ENCODE measurements at places on chromosomes 4 and X.
A peak's percentile ranks its signal among the peaks of the same experiment; 100 is the strongest.

- no peak for DNase-seq
Measured at GRCh38 chrX:68492583-68492982, 6.3 kb upstream of the YIPF6 start.

GRCh38 chrX:10341309-10341708, 184.5 kb downstream of the CLCN4 start:
- no peak for DNase-seq

GRCh38 chr4:94636004-94636403, 121.8 kb upstream of the BMPR1B start:
- DNase-seq: no peak

DNA sequence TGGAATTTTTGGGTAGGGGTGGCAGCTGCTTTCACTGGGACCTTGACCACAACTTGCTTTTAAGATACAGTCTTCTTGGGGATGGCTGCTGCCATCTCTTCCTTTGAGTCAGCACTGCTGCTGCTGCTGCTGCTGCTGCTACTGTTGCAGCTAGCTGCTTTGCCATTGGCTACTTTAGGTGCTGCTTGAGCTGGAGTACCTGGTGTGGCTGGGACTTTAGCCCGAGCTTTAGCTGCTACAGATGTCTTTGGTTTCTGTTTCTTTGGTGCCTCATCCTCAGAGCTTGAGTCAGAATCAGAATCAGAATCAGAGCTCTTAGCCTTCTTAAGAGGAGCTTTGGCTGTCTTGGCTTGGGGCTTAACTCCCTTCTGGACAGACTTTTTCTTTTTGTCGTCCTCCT, 52.2 kb downstream of the FAM9B start:
- no peak for DNase-seq

- no peak for DNase-seq
Measured at GRCh38 chr4:13054420-13054970, 429.6 kb downstream of the RAB28 start.

DNA sequence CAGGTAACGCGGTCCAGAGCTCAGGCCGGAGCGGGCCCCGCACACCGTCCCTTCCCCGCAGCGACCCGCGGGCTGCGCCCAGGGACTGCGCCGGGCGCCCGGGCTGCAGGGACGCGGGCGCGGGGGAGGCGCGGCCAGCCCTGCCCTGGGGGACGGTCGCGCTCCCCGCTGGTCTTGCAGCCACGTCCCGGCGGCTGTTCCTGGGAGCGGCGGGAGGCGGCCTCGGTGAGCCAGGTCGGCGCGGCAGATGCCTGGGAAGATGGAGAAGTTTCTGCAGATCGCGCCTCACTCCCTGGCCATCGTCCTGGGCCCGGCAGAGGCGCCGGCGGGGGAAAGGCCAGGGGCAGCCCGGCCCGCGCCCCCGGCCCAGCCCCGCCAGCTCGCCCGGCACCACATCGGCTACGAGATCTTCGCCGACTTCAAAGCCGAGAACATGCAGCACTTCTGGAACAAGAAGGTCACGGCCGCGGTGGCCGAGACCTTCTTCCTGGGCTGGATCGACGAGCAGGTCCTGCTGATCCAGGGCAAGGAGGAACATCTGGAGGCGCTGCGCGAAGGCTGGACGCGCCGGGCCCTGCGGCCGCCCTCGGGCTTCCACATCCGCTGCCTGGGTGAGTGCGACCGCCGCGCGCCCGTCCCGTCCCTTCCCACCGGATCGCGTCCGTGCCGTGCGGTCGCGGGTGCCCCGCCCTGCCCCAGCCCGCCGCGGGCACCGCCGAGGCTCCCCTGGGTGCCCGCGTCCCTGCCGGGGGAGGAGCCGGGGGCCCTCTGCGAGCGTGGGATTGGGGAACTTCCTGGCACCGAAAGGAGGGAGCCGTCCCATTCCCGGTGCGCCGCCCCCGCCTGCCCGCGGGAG, 107.4 kb upstream of the STOX2 start:
- DNase-seq: no peak

DNA sequence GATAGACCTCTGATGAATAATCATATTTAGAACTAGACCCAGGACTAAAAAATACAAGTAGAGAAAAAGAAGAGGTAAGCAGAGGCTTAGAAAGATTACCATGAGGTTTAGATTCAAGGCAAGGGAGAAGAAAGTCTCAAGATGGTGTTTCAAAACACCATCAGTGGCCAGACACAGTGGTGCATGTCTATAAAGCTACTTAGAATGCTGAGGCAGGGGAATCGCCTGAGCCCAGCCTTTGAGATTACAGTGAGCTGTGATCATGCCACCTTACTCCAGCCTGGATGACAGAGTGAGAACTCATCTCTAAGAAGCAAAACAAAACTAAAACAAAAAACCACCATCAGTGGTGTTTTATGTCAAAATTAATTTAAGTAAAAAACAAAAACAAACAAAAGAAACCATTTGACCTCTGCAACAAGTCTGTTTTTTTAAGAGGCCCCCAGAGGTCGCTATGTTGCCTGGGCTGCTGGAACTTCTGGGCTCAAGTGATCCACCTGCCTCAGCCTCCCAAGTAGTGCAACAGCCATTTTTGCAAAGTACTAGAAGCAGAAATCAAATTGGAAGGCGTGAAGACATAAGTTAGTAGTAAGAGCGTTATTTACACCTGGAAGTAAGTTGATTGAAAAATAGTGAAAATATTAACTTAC, 784.3 kb downstream of the ADGRL3 start:
- DNase-seq: no peak

GRCh38 chrX:21493226-21493830, 119.1 kb downstream of the CNKSR2 start:
- peak; percentile 3 for DNase-seq

GRCh38 chr4:139665079-139665689, 435 bp upstream of the MGST2 start:
- no peak for DNase-seq

GRCh38 chr4:14928035-14928434, 74.2 kb upstream of the CPEB2 start:
- no peak for DNase-seq

- no peak for DNase-seq
Measured at GRCh38 chr4:126451237-126451873, 1136.6 kb downstream of the FAT4 start.

GRCh38 chr4:152016303-152016620, 255.5 kb upstream of the GATB start:
- no peak for DNase-seq

DNA sequence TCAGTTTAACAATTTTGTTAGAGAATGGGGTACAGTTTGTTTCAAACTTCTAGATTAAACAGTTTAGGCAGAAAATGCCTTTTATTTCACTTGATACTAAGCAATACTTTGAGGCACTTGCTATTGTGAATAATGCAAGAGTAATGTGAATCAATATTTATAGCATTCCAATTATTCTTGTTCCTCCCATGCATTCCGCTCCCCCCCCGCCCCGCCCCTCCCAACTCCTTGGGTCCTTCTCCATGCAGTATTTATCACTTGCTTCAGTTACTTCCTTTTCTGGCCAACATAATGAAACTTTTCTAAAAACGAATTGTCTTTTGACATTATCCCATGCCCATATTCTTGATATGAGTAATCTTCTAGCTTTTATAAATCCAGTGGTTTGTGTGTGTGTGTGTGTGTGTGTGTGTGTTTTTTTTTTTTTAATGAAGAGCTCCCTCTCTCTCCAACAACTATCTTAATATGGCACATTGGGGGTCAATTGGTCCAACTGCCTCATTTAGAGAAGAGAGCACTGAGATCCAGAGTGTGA, 1.6 kb downstream of the BANK1 start:
- DNase-seq: no peak

- DNase-seq: no peak
Measured at GRCh38 chr4:77084019-77084639, 8.3 kb upstream of the CCNI start.

GRCh38 chr4:102694791-102695190, 66.0 kb downstream of the MANBA start:
- DNase-seq: no peak

DNA sequence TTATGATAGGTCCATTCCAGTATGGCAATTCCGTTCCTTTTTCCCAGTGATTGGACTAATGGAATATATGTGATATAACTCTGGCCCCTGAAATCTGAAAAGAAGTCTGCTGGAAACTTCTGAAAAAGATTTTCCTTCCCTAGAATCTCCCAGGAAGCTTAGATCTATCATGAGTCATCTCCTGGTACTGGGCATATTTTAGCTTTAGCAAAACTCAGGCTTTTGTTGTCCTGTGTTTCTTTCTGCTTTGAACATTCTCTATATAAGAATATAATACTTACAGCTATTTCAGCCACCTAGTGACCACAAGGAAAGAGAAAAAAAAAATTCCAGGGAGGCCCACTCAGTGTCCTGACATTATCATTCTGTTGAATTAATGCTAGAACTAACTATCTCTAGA, 597.2 kb upstream of the GRIA3 start:
- no peak for DNase-seq

DNA sequence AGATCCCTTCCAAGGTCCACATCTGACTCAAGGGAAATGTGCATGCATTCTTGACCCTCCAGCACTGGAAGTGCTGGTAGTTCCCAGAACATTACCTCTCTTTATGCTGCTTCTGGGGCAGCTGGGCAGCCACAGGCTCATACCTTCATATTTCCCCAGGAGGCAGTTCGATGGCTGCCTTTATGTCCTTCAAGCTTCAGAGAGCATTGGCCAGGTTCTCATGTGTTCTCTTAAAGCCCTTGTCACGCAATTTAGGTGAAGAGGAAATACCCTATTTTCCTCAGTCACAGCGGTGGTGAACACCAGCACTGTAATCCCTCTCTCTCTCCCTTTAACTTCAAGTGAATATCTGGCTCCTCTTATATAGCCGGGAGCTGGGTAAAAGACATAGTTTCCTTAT, 134.3 kb downstream of the MID1IP1 start:
- DNase-seq: no peak

- DNase-seq: no peak
Measured at GRCh38 chr4:181684310-181684709, 558.9 kb upstream of the TENM3 start.

GRCh38 chrX:20507901-20508620, 241.4 kb upstream of the RPS6KA3 start:
- no peak for DNase-seq

- DNase-seq: no peak
Measured at GRCh38 chr4:189022440-189023035, 883.3 kb downstream of the TRIML1 start.

GRCh38 chr4:130099105-130099504, 1003.2 kb downstream of the C4orf33 start:
- no peak for DNase-seq

DNA sequence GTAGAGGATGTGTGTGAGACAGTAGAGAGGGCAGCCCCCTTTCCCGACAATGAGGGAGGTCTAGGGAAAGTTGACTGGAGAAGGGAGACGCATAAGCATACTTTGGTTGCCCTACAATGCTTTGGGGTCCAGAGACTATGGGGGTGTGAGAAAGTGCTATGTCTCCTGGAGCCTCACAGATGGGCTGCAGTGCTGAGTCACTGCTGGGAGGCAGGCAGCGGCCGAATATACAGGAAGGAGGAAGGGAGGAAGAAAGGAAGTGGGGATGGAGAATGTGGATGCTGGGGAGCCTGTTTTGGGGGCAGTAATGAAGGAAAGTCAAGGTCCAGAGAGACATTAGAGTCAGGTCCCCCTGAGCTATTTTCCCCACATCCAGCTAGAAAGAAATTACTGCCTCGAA, 12.7 kb downstream of the DRP2 start:
- no peak for DNase-seq

DNA sequence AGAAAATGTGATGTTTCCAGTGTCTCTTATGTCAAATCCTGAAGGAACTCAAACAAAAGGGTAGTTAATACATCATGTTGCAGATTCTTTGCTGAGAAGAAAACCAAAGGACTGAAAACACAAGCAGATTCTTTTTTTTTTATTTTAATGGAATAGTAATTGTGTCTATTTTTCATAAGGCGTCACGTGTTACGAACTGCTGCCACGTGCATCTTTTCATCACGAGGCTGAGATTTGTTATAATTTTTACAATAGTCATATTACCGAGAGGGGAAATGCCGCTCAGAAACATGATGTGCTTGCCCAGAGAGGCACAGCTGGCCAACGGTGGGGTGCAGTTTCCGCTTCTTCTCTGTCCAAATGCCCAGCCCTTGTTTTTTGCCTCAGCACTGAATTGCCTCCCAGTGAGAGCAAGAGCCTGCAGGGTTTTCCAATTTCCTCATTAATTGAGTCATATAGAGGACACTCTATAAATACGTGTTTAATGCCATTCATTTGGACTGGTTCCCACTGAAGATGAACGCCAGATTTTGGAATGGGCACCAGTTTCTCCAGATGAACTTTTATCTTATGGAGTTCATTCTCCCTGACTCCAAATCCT, 225.3 kb downstream of the STK32B start:
- DNase-seq: no peak

GRCh38 chrX:56462389-56462788, 101.0 kb upstream of the UBQLN2 start:
- DNase-seq: no peak

DNA sequence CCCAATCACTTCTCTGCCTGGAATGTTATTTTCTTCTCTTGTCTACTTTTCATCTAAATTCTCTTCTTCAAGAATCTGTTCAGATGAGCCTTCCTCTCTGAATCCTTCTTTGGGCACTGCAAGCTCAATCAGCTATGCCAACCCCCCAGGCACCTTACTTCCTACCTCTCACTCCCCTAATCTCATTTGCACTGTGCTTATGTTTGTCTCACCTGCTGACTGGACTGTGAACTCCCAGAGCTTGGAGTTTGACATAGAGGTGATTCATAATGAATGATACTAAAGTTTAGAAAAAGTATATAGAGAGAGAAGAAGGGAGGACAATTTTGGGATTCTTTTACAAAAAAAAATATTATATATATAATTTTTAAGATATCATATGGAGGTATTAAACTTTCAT, 36.3 kb downstream of the ANXA10 start:
- DNase-seq: no peak

GRCh38 chrX:154325541-154325940, 29.9 kb downstream of the TKTL1 start:
- DNase-seq: no peak

GRCh38 chrX:153732401-153732800, 7.7 kb downstream of the ABCD1 start:
- DNase-seq: no peak

GRCh38 chr4:38614231-38614630, 49.8 kb upstream of the KLF3 start:
- no peak for DNase-seq

GRCh38 chr4:52964011-52964410, 101.9 kb downstream of the RASL11B start:
- no peak for DNase-seq

DNA sequence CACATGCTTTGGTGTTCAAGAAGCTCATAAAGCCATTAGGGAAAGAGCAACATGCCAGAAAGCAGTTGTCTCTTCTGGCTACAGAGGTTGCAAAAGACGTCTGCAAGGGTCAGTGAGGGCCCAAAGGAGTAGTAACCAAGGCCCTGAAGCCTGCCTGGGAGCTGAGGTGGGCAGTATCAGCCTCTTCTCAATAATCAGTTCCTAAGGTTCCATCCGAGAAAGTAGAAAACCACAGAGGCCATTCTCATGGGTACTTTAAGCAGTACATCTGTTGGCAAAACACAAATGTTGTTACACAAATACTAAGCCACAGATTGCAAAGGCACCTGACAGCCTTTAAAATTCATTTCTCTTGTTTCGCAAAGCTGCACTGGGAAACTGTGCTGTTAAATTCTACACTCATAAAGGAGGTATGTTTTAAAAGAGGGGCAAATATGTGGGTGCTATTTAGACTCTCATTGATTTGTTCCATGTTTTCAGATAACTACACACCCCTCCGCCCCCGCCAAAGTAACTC, 37.7 kb downstream of the MECP2 start:
- no peak for DNase-seq
